ENCODE measurements at places on chromosomes 16 and 17.
A peak's percentile ranks its signal among the peaks of the same experiment; 100 is the strongest.

- DNase-seq: no peak
Observed at GRCh38 chr17:44941712-44942331, 5.8 kb downstream of the KIF18B start.

DNA sequence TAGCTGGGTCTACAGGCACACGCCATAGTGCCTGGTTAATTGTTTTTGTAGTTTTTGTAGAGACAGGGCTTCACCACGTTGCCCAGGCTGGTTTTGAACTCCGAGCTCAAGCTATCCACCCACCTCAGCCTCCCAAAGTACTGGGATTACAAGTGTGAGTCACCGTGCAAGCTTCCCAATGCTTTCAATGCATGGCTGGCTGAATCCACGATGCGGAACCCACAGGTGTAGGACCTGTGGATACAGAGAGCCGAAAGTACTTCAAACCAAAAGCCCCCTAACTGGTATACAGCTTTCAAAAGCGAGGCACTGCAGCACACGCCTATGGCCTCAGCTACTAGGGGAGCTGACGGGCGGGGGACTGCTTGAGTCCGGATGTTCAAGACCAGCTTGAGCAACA lies 44.8 kb downstream of the METTL16 start:
- no peak for DNase-seq

- no peak for DNase-seq
Observed at GRCh38 chr16:10180771-10181163, 1.5 kb downstream of the GRIN2A start.

GRCh38 chr17:17018021-17018441 lies 24.2 kb upstream of the MPRIP start:
- no peak for DNase-seq

GRCh38 chr17:82415336-82415735 lies 2.8 kb upstream of the HEXD start:
- no peak for DNase-seq

DNA sequence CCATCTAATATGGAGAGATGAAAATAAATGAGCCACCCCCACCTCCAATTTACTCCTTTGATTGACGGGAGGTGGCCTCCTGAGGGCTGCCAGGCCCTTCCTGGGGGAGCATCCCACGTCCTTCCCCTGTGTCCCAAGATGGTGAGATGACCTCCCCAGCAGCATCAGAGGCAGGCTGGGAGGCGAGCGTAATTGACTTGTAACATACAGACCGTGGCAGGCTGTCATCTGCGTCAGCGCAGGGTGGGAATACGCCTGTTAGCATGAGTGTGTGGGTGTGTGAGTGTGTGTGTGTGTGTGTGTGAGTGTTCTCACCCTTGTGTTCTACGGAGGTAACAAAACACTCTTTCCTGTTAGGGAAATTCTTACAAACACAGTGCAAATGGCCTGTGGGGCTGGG lies 156.9 kb upstream of the CIBAR2 start:
- DNase-seq: no peak

DNA sequence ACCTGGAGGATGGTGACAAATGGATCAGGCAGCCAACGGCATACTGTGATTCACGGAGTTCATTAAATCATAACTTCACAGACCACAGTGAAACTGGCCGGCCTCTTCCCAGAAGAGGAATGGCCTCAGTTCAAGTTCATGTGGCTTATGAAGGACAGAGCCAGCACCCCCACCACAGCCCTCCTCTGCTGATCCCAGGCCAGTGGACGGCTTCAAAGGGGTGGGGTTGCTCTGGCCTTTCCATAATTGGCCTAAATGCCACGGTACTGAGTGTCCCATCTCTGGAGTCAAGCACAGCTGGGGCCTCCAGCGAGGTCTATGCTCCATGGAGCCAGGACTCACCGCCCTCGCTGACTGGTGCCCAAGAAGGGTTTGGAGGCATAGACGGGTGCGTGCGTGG lies 21.4 kb downstream of the GALNS start:
- DNase-seq: no peak

GRCh38 chr16:69937465-69937951 lies 13.6 kb upstream of the CLEC18A start:
- no peak for DNase-seq

- no peak for DNase-seq
Observed at GRCh38 chr17:60586288-60586974, 13.6 kb upstream of the PPM1D start.

DNA sequence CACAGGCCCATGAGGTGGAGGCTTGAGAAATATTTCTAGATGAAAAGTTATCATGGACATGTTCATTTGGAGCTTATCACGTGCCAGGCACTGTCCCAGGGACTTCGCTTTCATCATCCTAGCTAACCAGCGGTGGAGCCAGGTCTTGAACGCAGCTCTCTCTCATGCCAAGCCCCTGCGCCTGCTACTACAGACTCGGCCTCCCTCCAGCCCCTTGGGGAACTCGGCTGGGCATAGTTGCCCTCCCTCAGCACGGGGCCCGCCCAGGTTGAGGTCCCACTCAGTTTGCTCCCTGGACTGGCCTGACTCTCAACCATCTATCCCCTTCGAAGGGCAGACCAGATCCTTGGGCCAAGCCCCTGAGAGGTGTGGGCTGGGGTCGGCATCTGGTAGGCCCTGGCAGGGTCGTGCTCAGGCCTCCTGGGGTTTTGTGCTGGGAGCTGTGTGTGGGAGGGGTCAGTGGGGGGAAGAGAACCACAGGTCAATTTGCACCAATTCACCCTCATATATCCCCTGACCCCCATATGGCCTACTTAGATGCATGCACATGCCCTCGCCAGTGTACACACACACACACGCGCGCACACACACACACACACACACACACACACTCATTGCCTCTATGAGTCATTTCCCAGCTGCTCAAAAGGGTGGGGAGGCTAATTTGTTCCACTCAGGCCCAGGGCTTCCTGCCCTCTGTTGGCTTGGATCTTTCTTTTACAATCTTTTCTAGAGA lies 12.1 kb upstream of the SCN4A start:
- peak; percentile 60 for DNase-seq

GRCh38 chr17:55228683-55229192 lies 36.0 kb upstream of the HLF start:
- DNase-seq: no peak

- no peak for DNase-seq
Observed at GRCh38 chr17:34434052-34434451, 71.0 kb upstream of the CCL1 start.

DNA sequence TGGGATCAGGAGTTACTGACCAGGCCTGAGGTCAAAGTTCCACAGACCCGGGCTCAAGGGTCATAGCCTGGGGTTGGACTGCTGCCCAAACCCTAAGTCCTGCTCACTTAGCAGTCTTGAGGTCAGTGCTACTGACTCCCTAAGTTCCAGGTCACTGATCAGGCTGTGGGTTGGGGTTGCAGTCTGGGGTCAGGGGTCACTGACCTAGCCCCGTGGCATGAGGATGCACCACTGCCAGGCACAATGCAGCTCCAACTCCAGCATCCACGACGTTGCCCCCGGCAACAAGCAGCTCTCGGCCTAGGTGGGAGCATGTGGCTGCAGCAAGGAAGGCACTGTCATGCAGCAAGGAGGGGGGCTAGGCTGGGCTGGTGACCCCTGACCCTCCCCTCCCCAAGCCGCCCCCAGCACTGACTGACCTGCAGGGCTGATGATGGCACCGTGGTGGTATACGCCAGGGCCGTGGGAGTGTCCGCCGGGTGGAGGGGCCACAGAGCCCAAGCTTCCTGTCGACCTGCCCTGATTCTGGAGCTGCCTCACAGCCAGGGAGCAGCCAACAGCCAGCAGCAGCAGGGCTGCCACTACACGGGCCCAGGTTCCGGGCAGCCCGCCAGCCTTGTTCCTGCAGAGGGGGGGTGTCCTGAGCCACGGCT lies 1.1 kb downstream of the GGT6 start:
- no peak for DNase-seq

GRCh38 chr17:78862073-78863023 lies 21.7 kb upstream of the USP36 start:
- peak; percentile 99 for DNase-seq

DNA sequence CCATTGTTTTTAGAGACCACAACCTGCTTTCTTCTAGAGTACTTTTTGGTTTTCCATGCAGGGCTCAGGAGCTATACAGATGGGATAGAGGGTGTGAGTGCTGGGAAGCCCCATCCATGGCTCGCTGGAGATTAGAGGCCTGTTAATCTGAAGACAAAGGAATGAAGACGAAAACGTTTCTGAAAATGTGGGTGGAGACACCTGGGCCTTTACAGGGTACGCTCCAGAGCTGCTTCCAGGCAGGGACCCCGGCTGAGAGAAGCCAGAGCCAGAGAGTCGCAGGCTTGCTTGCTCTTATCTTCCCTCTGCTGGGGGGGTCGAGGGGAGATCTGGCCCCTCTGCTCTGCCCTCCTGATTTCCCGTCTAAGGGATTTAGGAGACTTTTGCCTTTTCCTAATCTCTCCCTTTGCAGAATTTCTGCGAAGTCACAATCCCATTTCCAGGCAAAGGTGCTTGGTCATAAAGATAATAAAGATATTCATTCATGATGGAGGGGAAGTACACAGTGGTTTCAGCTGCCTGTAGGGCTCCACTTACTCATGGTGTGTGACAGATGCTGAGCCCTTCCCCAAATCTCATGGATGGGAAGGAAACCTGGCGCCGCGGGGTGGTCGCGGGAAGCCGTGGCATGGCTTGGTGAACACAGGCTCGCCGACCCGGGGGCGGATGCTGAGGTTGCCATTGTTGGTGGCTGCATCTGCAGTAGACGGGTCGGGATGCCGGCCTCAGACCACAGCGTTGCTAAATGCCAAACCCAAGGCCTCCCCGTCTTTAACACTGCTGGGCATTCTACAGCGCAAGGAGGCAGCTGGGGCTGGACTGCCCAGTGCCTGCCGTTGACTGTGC lies 4.8 kb upstream of the SOCS3 start:
- no peak for DNase-seq
